Stimulated activated CD4-positive, alpha-beta T cell treated with anti-CD3 and anti-CD28 coated beads, Interleukin-12 subunit alpha, Interleukin-12 subunit beta, amount 100 ng/mL, for 48 hours (primary cell): ENCODE measurements at places on chromosomes 3 and 15.

DNA sequence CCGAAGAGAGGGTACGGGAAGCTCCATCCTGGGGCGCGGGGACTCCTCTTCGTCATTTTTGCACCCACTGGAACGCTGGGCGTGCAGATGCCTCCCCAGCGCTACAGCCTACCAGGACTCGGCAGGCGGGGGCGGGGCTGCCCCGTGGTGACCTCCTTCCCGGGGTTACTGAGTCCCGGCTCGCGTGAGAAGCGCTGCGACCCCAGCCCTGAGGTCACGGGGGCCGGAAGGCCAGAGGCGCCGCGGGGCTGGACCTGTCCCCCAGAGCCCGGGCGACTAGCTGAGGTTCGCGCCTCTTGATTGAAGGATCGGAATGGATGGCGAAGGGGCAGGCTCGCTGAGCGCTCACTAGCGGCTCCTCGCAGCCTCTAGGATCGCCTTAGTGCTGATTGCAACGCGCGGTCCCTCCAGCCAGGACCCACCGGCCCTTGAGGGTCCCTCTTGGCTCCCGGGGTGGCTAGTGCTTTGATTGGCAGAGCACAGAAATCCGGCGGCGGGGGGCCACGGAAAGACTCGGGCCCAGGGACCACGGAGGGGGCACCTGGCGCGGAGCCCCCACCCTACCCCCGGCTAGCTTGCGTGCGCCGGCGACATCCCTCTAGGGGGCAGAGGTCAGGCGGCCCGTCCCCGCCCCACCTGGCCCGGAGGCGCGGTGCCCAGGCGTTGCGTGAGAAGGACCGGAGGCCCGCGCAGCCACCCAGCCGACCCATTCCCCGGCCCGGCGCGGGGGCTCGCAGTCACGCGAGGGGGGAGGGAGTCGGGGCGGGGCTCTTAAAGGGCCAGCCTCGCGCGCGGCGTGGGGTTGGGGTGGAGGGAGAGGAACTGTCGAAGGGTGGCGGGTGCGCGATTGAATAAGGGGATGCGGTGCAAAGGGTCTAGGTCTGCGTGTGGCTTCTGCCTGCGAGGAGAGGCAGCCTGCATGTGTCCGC is 781 bp upstream of the CYP1A1 start:
- peak; percentile 24 for DNase-seq

DNA sequence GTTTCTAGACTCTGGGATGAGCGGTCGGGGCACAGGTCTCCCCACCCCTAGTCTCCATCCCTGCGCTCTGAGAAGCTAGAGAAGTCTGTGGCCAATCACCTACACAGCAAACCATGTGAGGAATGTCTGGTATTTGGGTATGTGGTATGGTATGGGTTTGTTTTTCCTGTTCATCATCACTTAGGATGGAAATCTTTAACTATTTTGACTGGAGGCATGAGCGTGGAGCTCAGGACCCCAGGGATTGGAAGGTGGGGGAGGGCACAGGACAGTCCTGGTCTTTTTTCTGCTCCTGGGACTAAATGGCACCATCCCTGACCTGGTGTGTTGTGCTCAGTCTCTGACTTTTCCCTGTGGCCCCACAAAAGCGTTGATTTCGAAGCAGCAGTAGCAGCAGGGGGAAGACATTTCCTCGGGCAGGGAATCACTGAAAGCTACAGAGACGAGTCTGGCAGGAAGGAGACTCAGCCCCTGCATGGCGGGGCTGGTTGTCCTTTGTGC is 191.7 kb upstream of the TPM1 start:
- no peak for DNase-seq

- no peak for DNase-seq
These were observed 62.7 kb downstream of the ASTE1 start for GRCh38 chr3:130963878-130964277.

GRCh38 chr3:128107834-128108233 is 15.8 kb downstream of the RUVBL1 start:
- no peak for DNase-seq

- DNase-seq, result peak; percentile 25
These were observed 39.6 kb downstream of the TGM4 start for GRCh38 chr3:44913868-44914468.

DNA sequence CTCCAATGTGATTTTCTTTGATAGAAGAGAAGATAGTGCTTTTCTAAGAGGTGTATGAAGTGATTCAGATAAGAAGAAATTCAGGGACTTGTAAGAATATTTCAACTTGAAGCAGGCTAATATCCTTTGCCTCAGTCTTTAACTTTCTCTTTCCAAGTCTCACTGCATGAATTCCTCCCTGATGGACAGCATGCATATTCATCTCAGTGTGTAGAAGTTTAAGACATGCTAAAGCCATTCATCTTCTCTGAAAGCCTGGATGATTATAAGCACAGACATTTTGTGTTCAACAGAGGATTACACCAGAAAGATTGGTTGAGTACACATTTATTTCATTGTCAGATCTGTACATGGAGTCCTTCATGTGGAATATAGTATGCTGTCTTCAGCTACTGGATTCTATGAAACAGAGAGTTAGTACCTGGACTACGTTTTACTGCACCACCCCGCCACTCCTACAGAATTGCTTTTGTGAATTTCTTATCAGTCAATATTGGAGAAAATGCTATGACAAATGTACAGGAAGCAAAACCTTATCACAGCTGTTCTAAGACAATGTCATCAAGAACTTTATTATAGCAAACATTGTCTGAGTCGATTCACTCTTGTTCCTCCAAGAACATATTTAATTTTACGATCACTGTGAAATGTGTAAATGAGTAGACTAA is 1346.1 kb downstream of the OTOL1 start:
- no peak for DNase-seq

DNA sequence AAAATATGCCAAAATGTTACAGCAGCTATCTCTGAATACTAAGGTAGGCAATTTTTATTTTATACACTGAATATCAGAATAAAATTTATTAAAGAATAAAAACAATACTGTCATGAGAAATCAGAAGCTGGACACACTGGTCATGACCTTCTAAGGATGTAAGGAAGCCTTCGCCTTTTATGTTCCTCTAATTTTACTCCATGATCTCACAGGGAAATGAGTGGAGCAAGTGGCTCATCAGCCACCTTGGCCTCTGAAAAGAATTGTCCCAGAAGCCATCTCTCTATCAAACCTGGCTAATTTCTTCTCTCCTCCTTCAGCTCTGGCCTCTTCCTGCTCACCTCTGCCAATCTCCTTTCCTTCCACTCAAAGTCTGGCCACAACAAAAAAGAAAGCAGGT is 48.6 kb downstream of the THRB start:
- no peak for DNase-seq

- no peak for DNase-seq
These were observed 131.1 kb upstream of the PHLDB2 start for GRCh38 chr3:111727843-111728565.

DNA sequence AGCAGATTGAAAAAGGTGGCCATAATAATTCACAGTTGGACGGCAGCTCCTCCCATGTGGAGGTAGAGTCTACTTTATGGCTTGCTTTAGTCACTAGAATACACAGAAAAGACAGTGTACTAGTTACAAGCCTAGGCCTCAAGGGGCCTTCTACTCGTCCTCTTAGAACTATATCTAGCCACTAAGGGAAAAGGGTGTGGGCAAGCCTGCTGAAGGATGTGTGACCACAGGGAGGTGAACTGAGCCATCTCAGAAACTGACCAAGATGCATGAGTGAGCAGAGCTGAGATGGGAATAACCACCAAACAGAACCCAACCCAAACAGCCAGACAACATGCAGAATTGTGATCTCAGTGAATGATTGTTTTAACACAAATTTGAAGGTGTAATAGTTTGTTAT is 335.6 kb upstream of the LMCD1 start:
- DNase-seq, result no peak

DNA sequence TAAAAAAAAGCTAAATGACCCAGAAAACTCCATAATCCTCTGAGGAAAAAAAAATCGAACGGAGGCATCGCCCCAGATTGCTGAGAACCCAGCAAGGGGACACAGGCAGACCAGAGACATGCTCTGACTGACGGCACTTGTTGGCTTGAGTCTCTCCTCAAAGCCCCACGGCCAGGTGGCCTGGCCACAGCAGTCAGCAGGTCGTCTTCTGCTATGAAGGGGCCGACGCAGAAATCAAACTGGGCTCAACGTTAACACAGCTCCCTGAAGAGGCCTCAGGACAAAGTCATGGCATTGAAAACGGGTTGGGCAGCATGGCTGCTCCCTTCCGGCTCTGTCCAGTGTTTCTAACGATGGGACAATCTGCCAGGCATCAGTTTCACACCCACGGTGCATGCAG is 17.5 kb downstream of the PCSK6 start:
- no peak for DNase-seq

DNA sequence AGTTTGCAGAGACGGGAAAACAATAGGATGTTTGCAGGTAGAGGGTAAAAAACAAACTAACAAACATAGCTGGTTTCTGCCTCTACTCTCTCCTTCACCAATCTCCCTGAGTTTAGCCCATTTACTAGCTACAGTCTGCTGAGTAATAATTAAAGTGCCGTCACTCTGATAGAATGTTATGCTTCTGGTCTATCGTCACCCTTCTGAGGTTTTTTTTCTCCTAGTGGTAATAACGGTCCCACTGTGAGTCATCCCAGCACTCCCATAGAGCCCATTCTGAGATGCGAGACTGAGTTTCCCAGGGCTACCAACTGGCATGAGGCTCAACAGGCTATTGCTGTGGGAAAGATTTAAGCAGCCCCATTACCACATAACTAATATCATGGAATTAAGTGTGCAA is 56.4 kb downstream of the PLAAT1 start:
- DNase-seq, result no peak

GRCh38 chr3:142647856-142648255 is 51.7 kb downstream of the PLS1 start:
- DNase-seq, result no peak

GRCh38 chr15:87827131-87827530 is 429.4 kb downstream of the NTRK3 start:
- no peak for DNase-seq

GRCh38 chr3:49554633-49555265 is 472 bp downstream of the BSN start:
- DNase-seq, result peak; percentile 8

DNA sequence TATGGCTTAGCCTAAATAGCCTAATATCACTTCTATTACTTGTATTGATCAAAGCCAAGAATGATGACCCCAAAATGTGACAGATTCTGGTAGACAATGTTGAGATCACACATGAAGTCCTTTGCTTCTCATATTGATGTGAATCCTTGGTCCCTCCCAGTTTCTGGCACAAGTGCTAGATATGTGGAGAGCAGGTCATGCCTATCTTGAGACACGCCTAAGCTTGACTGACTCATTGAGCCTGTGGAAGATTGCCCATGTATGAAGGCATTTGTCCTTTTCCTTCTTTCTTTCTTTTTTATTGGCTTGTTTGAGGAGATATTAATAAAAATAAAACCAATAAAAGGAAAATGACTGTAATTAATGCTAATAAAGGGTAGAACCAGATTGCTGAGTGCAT is 54.0 kb upstream of the TMEM108 start:
- DNase-seq, result no peak

DNA sequence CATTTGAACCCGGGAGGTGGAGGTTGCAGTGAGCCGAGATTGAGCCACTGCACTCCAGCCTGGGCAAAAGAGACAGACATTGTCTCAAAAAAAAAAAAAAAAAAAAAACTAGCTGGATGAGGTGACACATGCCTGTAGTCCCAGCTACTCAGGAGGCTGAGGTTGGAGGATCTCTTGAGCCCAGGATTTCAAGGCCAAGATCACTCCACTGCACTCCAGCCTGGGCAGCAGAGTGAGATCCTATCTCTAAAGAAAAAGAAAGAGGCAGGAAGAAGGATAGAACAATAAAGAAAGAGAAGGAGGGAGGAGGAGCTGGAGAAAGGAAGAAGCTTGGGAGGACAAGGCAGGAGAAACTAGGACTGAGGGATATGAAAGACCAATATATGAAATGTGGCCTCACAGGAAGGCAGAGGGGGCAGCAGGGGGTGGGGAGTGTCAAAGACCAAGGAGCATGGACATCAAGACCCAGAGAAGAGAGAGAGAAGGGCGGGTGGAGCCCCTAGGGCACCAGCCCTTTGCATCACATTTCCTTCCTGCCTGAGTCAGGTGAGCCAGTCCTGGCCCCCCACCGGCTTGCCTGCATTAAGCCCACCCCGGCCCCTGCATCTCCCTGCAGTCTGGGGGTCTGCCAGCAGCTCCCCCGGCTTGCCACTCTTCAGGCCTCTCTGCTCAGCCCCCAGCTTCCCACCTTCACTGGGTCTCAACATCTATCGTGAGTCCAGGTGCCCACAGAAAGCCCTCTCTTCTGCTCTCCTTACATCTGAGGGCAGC is 11.5 kb downstream of the IGDCC3 start:
- no peak for DNase-seq

DNA sequence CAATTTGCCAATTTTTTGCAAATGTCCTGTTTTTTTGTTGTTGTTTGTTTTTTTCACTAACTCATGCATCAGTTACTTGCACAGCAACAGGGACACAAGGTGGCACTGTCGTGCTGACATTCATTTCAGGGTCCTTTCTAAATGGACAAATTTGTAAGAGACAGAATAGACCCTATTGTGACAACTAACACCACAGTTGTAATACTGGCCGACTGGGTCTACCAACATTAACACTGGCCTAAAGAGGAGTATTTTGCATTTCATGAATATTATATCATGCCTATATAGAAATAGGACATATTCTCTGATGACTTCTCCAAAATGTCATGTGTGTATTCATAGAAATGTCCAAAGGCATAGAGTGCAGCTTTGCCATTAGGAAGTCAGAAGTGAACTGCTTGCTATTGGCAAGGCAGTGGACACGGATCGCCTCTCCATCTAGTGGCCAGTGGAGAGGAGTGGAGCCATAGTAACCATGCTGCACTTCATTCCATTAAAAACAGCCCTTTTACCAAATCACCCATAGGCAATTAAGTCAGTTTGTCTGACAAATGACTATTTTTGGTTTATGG is 54.8 kb downstream of the ZBTB20 start:
- peak; percentile 6 for DNase-seq
